NB4 (cell line): ENCODE measurements at places on chromosomes 3 and 15.

DNA sequence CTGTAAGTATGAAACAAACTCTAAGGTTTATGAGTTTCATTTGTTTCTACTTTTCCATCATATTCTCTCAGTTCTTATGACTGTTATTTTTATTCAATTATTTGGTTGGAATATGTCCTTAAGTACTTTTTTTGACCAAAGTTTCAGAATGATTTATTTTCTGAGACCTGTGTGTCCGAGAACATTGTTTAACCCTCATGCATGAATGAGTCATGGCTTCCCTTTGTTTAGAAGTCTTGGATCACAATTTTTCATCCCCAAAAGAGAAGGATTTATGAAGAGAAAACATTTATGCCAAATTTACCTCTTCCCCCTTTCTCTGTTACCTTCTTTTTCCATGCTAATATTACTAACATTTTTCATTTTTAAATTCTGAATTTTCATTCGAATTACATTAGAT lies 518.0 kb upstream of the NR2F2 start:
- DNase-seq: no peak

- DNase-seq: no peak
Measured at GRCh38 chr3:13867732-13868131, 12.1 kb downstream of the WNT7A start.

DNA sequence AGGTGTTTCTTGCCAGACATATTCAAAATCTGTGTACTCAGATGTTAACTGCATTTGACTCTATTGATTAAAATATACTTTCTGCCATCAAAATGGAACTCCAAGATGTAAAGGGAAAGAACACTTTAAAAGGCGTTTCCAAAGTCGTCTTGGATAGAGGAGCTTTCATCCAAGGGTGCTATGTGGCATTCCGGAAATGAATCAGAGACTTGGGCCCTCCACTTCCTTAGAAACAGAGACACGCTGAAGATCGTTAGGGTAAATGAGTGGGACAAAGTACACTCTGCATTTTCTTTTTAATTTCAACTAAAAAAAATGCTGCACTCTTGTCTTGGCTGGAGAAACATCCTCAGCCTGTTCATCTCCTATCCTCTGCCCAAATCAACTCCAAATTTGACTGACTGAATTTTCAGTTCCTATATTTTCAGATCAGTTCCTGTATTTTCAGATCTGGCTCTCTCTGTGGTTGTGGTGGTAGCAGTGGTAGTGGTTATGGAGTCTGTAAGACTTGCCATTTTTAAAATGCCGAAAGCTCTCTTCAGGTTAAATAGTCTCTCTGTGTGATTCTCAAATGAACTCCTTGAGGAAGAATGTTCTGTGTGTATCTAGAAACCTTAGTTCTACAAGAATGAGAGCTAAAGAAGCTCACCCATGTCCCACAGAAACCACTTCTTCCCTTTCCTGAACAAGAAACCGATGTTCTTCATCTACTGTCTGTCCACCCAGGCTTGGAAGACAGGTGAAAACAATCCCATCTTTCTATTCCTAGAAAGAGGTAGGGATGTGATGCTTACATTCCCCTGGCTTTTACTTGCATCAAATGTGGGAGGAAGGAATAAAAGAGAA lies 156.8 kb upstream of the ICE2 start:
- peak; percentile 40 for DNase-seq

DNA sequence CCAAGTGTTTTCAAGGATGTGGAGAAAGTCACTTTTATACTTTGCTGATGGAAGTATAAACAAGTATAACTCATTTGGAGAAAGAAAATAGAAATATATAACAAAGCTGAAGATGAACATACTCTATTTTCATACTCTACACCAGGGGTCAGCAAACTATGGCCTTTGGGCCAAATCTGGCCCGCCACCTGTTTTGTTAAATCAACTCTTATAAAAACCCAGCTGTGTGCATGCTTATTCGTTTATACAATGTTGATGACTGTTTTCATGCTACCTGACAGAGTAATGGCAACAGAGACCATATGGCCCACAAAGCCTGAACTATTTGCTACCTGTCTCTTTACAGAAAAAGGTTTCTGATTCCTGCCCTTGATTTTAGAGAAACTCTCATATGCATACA lies 124.0 kb downstream of the NR1D2 start:
- DNase-seq: no peak

- peak; percentile 84 for DNase-seq
Measured at GRCh38 chr3:9422712-9423424, 25.5 kb downstream of the SETD5 start.

GRCh38 chr3:173395412-173396181 lies 1.9 kb upstream of the NLGN1 start:
- peak; percentile 33 for DNase-seq

DNA sequence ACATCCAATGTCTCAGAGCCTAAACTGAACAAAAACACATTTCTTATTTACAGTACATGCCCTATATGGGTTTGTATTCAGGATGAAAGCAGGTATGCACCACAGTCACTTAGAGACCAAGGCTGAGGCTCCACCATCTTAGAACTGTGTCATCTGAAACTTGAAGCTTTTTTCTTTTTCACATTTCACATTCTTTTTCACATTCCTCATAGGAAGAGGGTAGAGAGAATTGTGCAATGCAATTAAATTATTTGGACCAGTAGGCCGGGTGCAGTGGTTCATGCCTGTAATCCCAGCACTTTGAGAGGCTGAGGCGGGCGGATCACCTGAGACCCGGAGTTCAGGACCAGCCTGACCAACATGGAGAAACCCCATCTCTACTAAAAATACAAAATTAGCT lies 591.0 kb downstream of the MECOM start:
- DNase-seq: no peak

DNA sequence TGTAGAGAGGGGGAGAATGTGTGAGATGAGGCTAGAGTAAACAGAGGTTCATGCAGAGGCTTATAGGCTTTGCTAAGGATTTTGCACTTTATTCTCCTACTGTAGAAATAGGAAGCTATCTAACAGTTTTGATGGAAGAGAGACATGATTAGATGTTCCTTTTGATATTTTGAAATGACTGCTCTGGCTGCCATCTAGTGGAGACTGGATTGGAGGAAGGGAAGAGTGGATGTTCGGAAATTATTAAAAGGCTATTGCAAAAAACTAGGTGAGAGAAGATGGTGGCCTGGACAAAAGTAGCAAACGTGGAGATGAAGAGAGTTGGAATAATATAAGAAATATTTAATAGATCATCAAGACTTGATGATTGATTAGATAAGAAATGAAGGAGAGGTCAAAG lies 42.2 kb downstream of the SYN2 start:
- peak; percentile 14 for DNase-seq

DNA sequence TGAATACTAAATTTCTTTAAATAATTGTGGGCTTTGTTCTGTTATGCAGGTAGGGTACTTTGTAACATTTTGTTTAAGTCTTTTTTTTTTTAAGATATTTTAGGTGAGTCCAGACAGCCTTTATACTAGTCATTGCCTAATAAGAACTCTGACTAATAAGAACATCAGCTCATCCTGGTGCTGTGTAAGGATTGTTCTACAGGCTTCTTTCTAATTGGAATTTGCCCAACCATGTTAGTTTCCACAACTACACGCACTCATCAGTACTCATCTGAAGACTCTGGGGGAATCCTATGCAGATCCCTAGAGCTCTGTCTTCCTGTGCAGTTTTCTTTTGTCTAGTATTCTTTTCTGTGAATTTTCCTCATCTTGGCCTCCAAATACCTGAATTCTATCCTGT lies 741.8 kb downstream of the IGSF11 start:
- DNase-seq: no peak

GRCh38 chr15:89167267-89168176 lies 53.9 kb downstream of the RLBP1 start:
- DNase-seq: peak; percentile 65

- no peak for DNase-seq
Measured at GRCh38 chr15:45439521-45440260, 61.3 kb upstream of the GATM start.

DNA sequence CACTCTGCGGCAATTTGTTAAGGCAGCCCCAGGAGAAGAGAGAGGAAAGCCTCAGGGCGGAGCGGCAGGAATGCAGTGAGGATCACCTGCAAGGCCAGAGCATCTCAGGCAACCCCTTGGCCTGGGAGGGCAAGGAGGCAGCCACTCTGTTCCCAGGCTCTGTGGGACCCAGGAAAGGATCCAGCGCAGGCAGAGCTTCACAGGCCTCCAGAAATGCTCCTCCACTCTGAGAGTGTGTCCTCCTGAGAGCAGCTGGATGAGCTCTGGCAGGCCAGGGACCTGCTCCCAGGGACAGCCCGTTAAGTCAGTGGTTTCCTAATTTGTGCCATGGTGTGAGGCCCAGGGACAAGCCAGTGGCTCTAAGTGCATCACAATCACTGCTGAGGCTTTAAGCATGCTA lies 35.2 kb downstream of the RAB6B start:
- no peak for DNase-seq

- DNase-seq: no peak
Measured at GRCh38 chr3:117563063-117563462, 853.5 kb downstream of the TUSC7 start.

- no peak for DNase-seq
Measured at GRCh38 chr15:83569341-83569740, 84.6 kb upstream of the ADAMTSL3 start.

- no peak for DNase-seq
Measured at GRCh38 chr3:65659396-65659795, 379.3 kb downstream of the MAGI1 start.

DNA sequence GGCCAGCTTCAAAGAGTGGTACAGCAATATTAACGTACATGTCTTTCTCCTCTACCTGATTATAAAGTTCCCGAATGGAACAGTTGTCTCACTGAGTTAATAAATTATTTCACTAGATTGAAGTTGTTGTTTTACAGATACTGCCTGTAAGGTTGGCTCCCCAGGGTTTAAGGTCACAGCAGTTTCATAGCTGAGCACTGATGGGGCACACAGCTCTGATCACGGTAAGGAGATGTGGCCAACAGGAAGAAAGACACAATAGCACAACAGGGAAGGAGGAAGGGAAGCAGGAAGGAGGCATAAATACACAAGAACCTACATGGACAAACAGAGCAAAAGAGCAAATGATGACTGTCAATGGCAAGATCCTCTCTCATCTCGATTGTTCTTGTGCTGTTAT lies 215.6 kb downstream of the WNT5A start:
- DNase-seq: no peak

- no peak for DNase-seq
Measured at GRCh38 chr3:52614689-52615088, 71.0 kb downstream of the PBRM1 start.

DNA sequence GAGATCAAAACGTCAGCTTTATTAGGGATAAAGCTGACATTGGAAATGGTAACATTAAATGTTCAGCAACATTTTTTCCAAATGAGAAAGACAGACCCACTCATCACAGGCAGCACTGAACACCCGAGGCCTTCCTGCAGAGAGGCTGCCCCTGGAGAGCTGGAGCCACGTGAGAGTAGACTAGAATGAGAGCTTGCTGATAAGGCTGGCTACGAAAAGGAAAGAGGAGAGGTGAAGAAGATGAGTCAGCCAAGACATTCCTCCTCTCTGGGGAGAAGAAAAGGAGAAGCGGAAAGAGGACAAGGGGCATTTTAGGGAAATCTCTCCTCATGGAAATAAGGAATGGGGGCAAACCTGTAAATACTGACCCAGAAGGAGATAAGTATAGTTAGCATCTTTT lies 7.3 kb downstream of the CYP19A1 start:
- no peak for DNase-seq

DNA sequence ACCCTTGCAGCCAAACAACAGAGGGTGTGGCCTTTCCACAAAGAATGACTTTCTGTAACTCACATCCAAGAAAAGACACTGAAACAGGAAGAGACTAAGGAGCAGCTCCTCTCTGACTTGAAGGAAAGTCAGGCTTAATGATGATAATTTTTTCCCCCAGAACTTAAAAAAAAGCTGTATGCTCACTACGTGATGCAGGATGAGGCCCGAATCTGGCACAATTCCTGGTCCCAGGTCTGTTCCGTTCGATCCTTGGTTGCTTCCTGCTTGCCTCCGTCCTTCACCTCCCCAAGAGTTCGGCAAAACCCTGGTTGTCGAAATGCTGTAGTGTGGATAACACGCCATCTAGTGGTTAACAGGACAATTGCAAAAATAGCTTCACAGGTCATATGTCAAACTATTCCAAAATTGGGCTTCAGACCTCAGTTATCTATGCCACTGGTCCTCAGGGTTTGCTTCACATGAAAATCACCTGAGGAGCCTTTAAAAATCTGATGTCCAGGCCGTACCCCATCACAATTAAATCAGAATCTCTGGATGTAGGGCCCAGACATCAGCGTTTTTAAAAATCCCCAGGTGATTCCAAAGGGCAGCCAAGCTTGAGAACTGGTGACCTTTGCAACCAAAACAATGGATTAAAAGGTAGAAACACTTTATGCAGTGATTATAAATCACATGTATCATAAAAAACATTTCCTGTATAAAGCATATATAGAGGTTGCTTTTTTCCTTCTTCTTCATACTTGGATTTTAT lies 28.1 kb upstream of the SYNM start:
- DNase-seq: peak; percentile 83

GRCh38 chr3:9754678-9755077 lies 4.9 kb downstream of the OGG1 start:
- DNase-seq: no peak

DNA sequence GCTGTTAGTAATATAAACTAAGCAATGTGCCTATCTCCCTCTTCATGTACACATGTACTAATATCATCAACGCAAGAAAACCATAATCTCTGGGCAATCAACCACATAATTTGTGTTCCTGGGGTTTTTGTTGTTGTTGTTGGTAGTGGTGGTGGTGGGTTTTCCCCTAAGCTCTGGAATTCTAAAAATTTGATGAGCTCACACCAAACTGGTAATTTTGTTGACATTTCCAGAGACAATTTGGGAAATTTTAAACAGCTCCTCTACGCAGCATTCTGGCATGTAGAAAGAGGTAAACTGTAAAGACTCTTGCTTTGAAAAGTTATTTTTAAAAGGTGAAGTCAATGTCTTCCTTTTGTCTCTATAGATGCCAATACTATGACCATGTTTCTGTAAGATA lies 126.7 kb downstream of the IGSF11 start:
- no peak for DNase-seq

DNA sequence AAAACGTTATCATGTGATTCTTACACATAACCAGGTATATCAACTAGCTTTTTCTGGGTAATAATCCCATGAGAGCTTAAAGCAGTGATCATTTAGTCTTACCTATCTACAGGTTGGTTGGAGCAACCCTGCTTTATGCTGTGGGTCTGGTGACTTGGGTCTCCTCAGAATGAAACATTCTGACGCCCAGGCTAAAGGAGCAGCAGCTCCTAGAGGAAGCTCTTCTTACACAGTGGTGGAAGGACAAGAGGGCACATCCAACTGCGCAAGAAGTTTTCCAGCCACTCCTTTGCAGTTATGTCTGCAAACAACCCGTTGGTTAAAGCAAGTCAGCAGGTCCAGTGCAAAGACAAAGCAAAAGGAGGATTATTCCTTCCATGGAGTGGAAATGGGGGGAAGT lies 377.5 kb downstream of the EDEM1 start:
- peak; percentile 24 for DNase-seq

DNA sequence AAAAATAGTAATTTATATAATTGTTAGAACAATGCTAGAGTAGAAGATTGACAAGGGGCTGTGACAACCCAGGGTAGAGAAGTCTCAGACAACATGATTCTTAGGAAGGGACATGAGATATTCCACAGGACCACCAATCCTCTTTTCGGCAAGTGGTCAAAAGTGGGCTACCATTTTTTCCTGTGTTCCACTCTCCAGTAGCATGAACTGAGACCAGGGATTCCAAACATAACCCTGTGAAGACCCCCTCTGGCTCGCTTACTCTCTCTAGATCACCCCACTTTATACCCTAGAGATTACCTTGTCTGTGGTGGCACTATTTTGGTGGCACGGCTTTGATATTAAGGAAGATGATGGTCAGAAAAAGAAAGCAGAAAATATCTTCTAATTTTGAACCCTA lies 960 bp downstream of the GCSAM start:
- DNase-seq: no peak
